PC-9 (cell line): ENCODE measurements at places on chromosomes 16 and 17. TPM values are rescaled to one million over a fixed set of nuclear protein-coding genes. Genes with fewer than 3 reads are reported as not detected.

C17orf78 gene
- total RNA-seq = not detected in 2 replicates

GRCh38 chr16:70018254-70018653, 67.1 kb downstream of the CLEC18A start:
- no peaks in the 10 kb centered on the region for H3K4me1 ChIP-seq
- no peaks in the 10 kb centered on the region for H3K27me3 ChIP-seq
- H3K4me3 ChIP-seq = no peak overlapping the region
- no peak for DNase-seq
- H3K36me3 ChIP-seq = peaks cover 4% of the 10 kb centered on the region; the same call in 1 of the 2 replicates

GRCh38 chr17:40956401-40957254, 10.1 kb downstream of the KRT39 start:
- H3K4me3 ChIP-seq = peak overlapping the region; percentile 33; the same call in 1 of the 2 replicates
- no peaks in the 10 kb centered on the region for H3K36me3 ChIP-seq
- H3K27me3 ChIP-seq = no peaks in the 10 kb centered on the region
- peaks cover 85% of the 10 kb centered on the region for H3K4me1 ChIP-seq

GRCh38 chr16:23914946-23915530, 79.3 kb downstream of the PRKCB start:
- DNase-seq = no peak
- H3K27me3 ChIP-seq = peaks cover 16% of the 10 kb centered on the region; the same call in 1 of the 2 replicates
- H3K27ac ChIP-seq = no peak overlapping the region
- H3K4me1 ChIP-seq = no peaks in the 10 kb centered on the region
- no peaks in the 10 kb centered on the region for H3K36me3 ChIP-seq

GRCh38 chr17:35192708-35193107, 1.5 kb downstream of the SLC35G3 start:
- H3K27ac ChIP-seq = no peak overlapping the region
- no peaks in the 10 kb centered on the region for H3K4me1 ChIP-seq
- DNase-seq = no peak
- peaks cover 25% of the 10 kb centered on the region for H3K27me3 ChIP-seq

DNA sequence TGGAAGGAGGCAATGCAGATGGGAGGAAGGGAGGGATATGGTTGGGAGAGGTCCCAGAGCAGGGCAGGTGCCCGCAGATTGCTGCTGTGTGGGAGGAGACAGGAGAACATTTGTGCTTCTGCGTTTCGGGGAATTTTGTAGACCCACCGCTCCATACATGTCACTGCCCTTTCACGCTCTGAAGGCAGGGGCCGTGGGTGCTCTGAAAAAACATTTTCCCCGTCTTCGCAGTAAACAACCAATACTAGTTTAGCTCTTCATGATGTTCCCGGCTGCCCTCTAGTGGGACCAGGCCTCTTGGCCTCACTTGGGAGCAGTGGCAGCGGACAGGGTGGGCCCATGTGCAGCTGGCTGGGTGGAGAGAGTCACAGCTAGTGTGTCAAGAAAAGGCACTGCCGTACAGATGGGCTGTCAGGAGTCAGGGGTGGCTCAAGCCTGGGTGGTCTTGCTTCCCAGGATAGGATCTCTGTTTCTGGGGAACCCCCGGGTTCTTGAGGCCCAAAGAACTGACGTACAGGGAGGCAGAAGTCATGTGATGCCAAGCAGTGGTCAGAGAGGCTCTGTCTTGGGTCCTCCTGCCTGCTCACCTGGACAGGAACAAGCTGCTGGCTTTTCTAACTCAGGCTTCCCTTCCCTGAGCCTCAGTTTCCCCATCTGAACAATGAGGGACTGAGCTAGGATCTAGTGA, 46.5 kb upstream of the CPNE2 start:
- H3K4me1 ChIP-seq = 0 out of 2 replicates have a peak, but pooled peaks cover 8% of the 10 kb centered on the region
- H3K27ac ChIP-seq = no peak overlapping the region
- DNase-seq = no peak
- no peaks in the 10 kb centered on the region for H3K36me3 ChIP-seq
- no peaks in the 10 kb centered on the region for H3K27me3 ChIP-seq

DNA sequence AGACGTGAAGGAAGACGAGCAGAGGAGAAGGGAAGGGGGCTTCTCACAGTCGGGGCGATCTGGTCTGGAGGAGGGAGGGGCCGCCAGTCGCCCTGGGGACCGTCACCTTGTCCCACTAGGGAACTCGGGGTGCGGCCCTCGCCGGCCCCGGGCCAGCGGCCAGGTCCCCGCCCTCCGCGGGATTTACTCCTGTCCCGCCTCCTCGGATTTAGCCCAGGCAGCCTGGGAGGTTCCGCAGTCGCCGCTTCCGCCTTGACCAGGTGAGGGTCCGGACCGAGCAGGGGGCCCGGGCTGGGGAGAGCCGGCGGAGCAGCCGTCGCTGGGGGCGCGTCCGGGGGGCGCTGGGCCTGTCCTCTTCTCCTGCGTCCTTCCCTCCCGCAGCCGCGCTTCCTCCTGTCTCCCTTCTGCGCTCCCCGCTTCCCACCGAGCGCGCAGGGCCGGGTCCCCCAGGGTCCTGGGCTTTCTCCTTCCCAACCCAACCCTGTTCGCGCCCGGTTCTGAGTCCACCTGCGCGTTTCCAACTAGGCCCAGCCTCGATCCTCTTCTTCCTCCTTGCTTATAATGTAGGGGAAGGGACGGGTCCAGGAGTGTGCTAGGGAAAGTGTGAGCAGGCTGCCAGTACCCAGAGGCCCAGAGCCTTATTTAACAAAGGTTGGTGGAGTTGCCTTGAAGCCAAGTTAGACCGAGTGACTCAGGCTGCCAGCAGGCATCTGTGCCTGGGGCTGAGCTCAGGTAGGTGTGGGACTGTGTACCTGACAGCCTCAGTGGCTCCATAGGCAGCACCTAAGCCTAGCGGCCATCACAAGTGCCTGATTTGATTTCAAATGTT, at the start of gene TNK1:
TSS of gene TNK1 (plus strand) at position 235 of the 829 bp plus-strand sequence. CDS start 1,838 bp downstream, outside the sequence.
- H3K27ac ChIP-seq = 0 out of 2 replicates have a peak within 1 kb of the TSS, but pooled peaks have one; percentile 28
- no peaks in the 10 kb centered on the region for H3K36me3 ChIP-seq
- no peaks in the 10 kb centered on the region for H3K4me1 ChIP-seq
- DNase-seq = peak; percentile 59
- no peaks in the 10 kb centered on the region for H3K27me3 ChIP-seq
- H3K4me3 ChIP-seq = peak within 1 kb of the TSS; percentile 78
